Activated CD8-positive, alpha-beta memory T cell treated with anti-CD3 and anti-CD28 coated beads for 1 hour (primary cell): ENCODE measurements at places on chromosomes 1 and 21.

DNA sequence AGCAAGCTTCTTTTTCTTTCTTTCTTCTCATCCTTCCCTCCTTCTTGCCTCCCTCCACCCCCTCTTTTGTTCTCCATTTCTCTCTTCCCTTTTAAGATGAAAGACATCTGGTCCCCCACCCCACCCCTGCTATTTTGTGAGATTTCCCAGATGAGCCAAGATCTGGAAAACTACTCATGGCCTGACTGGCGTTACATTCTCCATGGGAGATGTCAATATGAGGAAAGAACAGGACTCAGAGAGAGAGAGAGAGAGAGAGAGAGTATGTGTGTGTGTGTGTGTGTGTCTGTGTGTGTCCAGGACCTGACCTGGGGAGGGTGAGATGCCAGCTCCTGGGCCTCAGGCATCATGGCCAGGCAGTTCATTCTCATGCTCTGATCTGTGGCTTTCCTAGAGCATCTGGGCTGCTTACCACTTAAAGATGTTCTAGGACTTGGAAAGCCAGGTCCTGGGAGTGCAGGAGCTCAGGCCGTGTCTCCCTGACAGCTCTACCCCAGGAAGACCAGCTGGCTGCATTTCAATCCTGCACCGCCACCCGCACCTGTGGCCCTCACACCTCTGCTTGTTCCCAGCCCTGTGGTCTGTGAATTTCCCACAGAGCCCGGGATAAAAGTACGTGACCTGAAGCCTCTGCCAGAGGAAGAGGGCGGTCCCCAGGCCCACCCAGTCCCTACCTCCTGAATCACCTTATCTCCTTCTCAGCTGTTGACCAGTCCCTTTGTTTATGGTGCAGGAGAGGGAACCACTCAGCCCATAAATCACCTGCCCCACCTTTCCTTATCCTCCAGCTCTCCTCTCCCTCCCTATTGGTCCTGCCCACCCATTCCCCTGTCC is 3.2 kb upstream of the BEST4 start:
- no peak for DNase-seq

- DNase-seq, result no peak
Measured at GRCh38 chr1:176893625-176894352, 270.7 kb downstream of the ASTN1 start.

- no peak for DNase-seq
Measured at GRCh38 chr1:4972761-4973320, 318.4 kb downstream of the AJAP1 start.

DNA sequence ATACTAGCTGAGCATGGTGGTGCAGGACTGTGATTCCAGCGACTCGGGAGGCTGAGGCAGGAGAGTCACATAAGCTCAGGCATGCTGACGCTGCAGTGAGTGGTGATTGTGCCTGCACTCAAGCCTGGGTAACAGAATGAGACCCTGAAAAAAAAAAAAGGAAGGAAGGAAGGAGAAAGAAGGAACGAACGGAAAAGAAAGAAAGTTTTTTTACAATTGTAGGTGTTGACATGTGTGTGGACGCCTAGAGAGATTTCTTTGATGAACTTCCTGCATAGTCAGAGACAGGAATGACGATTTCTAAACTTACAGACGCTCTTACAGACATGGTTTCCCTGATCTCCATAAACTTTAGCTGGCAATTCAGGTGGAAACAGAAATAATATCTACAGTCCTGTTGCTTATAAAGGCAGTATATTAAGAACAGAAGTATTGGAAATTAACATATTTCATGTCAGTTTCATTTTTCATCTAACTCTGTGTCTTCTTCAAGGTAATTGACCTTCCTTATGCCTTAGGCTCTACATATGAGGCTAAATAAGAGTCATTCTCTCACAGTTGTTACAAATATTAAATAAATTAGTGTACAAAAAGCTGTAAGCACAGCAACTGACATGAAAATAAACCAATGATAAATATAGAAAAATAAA is 4.1 kb downstream of the SAMSN1 start:
- no peak for DNase-seq

GRCh38 chr1:105419030-105419429 is 1637.4 kb upstream of the PRMT6 start:
- no peak for DNase-seq

DNA sequence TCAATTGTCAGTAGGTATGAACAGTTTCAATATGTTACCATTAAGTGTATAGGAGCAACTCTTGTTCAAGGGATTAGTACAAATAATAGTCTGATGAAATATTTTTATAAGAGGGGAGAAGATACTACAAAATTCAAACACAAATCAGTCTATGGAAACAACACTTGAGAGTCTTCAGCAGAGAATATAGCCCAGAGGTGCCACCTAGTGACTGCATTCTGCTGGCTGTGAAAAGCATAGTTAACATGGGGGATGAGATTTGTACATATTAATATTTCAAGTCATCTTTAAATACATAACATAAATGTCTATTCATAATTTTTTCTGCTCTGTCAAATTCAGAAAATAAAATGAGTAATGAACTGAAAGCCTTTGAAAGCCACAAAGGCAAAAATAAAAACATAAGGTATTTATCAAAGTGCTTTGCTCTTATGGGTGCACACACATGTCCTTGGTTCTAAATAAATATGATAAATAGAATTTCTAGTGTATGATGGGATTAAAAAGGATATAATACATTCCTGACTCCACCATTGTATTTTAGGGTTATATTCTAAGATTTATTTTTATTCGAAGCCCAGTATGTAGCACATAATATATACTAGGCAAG is 440.9 kb upstream of the ZRANB2 start:
- no peak for DNase-seq

- DNase-seq, result no peak
Measured at GRCh38 chr1:91846007-91846638, 39.8 kb downstream of the TGFBR3 start.

DNA sequence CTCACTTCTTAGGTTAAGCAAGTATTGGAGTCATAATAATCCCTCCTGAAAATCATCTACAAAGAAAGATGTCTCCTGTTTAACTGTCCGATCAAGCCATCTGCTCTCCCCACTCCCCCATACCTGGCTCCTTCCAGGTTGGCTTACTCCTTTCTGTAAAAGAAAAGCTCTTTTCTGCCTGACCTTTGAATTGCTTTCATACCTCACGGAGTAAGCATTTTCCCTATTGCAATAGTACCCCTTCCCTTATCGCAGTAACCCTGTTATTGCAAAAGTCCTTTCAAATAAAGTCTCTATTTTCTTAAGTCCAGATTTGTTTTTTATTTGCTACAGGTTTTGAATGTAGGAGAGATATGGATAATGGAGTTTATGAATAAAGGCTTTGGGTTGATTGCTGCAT is 150.4 kb downstream of the GRIK1 start:
- DNase-seq, result no peak

DNA sequence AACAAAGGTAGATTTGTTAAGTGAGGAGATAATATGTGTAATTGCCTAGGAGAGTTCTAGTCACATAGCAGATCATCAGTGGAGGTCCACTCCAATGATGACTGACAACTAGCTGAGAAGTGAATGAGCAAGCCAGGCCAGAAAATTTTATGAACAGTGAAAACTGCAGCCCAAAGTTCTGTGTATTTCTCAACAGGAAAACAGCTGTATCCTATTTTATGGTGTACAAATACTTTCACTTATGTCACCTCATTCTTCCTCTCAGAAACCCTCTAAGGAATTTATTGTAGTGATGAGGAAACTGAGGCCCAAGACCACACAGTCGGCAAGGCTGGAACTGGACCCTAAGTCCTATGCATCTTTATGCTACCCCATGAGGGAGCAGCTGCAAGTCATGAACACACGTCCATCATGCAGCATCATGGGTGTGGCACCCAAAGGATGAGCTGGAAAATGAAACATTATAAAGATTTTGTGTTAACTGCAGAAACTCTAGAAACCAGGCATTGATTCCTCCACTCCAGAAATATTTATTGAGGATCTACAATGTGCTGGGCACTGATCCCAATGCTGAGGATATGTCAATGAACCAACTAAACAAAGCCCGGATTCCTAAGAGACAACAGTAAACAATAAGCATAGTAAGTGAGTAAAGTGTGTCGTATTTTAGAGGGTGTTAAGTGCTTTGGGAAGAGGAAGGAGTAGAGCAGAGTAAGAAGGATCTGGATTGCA is 99.5 kb upstream of the DUSP10 start:
- no peak for DNase-seq

GRCh38 chr1:243268751-243269460 is 13.1 kb downstream of the SDCCAG8 start:
- DNase-seq, result no peak

GRCh38 chr1:46809071-46809470 is 10.2 kb downstream of the CYP4B1 start:
- DNase-seq, result no peak

DNA sequence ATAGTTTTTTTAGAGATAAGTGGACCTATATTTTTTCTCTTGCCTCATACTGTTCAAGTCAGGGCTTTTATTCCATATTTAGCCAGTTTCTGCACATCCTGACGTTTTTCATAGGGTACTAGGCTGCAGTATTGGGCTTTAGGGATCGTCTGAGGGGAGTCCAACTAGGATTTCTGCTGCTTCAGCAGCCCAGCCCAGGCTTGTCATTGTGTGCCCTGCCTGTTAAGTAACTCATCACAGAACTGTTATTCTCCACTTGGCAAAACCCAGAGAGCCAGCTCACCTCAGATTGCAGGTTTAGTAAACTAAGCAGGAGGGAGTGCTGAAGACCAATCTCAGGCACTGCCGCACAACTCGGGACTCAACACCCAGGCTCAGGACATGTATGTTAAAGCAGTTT is 2.8 kb downstream of the GALNT2 start:
- DNase-seq, result no peak

DNA sequence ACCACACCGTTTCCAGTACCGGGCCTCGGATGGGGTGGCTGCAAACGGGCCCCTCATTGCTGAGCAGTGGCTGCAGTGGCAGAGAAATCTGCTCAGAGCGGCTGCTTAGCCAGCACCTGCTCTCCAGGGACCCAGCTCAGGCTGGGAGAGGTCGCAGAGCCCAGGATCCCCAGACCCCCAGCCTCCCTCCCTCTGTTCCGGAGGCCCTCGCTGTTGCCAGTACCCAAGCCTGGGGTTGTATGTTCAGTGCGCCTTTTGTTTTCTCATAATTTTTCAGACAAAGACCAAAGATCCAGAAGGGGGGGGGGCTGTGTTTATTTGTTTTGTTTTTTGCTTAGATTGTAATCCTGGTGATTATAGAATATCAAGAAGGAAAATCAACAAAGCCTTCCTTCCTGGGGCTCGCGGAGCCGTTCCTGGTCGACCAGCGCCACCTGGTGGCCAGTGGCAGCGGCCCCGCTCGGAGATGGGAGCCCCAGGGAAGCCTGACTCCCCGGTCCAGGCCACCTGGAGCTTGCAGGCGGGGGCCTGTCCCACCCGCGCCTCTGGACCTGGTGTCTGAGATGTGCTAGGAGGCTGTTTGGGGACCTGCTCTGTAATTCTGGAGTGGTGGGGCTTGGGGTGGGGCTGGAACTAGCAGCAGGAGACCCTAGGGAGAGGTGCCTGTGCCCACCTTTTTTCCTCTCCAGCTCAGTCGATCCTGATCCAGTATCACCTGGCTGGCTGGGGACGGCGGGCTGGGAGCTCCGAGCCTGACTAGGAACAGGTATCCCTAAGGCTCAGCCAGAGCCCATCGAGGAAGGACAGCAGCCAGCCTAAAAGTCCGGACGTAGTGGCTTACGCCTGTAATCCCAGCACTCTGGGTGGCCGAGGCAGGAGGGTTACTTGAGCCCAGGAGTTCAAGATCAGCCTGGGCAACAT is 123.9 kb upstream of the VAMP3 start:
- DNase-seq, result peak; percentile 62

DNA sequence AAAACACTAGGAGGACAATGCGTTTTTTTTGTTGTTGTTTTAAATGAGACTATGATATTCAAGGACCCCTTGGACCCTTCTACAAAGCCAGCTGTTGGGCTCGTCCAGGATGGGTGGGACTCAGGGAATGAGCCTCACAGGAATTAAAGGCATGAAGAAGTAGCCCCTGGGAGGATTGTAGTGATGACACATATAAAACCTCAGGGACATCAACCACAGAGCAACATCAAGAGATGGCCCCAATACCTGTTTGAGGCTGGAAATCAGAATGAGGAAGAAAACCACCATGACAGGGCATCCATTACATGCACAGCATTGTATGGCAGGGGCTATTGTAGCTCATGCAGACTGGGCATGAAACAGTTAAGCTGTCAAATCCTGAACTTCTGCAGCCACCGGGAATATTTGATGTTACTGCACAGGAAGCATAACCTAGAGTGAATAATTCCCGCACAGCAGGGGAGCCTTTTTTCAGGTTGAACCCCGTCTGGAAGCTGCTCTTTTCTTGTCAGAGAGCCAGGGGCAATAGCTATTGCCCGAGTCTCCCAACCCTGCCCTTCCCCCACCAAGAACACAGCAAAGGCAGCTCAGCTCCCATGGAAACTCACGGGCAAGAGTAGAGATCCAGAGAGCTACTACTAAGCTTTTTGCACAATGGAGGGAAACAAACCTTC is 140.2 kb upstream of the FGGY start:
- DNase-seq, result no peak

- DNase-seq, result no peak
Measured at GRCh38 chr1:195608883-195609282, 999.4 kb downstream of the KCNT2 start.

DNA sequence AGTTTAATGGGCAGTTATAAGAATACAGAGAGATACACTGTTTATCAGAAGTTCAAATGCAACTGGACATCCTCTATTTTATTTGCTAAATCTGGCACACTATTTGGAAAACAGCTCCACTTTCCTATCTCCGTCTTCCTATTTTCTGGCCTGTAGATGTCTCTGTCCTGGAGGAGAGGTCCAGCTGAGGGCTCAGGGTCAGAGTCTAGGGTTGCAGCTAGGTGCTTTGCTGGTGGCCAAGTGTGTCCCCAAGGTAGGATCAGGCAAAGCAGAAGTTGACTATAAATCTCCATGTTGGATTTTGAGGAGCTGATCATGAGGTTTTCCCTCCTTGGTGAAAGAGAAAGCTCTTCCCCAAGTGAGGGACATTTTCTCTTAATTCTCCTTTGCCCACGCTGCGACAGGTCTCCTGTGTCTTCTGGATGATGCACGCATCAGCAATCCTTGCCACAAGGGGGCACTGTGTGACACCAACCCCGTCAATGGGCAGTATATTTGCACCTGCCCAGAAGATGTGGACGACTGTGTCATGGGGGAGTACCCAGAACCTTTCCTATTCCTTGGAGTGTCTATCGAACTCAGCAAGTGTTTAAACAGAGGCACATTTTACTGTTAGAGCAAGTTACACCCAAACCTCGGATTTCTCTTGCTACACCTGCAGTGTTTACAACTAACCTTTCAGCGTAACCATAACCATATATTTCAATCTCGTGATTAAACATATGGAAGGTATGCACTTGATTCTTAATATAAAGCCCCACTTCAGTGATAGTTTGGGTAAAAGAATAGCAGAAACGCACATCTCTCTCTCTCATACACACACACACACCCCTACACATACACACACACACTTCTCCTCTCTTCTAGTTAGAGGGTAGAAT is 10.2 kb downstream of the ADAM30 start:
- DNase-seq, result peak; percentile 27
